Activated T-helper 1 cell treated with anti-CD3 and anti-CD28 coated beads, Interleukin-2, amount 50 U/mL, for 16 hours (primary cell): ENCODE measurements at places on chromosomes 6 and 20.

DNA sequence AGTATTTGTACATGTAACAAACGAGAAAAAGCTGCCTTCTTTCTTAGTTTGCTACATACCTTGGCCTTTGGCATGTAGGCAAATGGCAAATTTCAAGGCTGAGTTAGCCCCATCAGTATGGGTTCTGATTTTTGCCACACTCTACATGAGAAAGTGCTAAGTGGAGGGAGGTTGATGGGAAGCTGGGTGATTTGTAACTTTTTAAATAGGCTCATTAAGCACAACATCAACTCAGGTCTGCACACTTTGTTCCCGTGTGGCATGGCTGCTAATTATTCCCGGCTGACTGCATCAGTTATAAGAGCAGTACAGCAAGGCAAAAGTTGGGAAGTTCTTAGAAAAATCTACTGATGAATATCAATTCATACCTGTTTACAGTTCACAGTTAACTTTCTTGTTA is 172.8 kb upstream of the MAP3K7 start:
- DNase-seq: no peak

GRCh38 chr6:29791162-29791561 is 36.5 kb upstream of the HLA-G start:
- DNase-seq: no peak

DNA sequence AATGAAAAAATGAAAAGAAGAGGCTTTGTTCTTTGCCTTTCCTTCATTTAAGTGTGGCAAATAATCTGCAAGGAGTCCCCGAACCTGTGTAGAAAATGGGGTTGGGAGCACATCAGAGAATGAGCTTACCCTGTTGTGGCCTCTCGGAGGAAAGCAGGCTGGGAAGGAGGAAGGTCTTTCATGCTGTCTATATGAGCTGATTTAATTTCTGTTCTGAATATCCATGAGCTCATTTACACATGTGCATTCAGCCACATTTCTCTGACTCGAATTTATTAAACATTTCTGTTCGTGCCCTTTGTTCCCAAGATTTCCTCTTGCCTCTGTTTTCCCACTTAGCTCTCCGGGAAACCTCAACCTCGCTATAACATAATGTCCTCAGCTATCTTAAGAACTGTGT is 584.4 kb upstream of the CDH4 start:
- DNase-seq: no peak

- no peak for DNase-seq
These were observed 142.0 kb upstream of the PMEPA1 start for GRCh38 chr20:57851796-57852195.

DNA sequence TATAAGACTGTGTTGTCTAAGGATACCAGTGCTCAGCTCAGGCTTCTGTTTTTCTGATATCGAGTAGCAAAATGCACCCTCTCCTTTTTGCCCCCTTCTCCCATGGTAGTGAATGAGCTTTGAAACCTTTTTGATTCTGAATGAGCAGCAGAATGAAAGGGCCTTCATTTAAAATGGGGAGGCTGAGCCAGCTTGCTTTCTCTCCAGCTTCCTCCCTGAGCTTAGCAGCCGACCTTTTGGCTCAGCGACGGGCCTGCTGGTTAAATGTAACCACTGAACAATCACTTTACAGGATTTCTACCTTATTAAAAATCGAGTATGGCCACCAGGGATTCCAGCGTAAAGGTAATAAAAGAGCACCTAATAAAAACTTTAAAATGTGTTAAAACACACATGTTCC is 133.7 kb upstream of the SPACA1 start:
- no peak for DNase-seq

DNA sequence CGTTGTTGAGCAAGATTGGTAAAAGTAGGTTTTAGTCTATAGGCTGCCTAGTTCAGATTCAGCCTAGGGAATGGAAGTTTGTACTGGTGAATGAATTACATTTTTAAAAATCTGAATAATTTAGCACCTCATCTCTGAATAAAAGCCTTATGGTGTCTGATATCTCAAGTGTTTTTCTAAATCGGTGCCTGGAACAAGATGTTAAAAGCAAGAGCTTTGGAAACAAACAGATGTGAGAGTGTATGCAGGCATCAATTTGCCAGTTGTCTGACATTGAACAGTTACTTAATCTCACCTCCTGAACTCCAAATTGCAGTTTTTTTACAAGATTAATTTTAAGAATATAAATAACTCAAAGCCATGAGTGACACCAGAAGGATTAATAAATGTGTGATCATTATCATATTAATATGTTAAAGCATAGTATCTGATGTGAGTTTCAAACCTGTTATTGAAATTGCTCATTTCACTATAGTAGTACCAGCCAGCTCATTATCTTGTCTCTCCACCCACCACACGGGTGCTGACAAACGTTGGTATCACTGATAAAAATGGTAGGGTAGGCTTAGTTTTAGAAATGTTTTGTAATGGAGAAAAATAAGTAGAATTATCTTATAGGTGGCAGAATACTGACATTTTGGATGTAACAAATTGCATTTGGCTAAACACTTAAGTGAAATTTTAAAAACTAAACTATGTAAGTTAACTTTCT is 157.3 kb downstream of the FAM83B start:
- no peak for DNase-seq

- no peak for DNase-seq
These were observed 70.9 kb downstream of the BMP7 start for GRCh38 chr20:57195469-57196100.
